Sciatic nerve (tissue), 2 donors: ENCODE measurements at places on chromosomes 13 and 19. TPM values are rescaled to one million over a fixed set of nuclear protein-coding genes. Genes with fewer than 3 reads are reported as not detected.

Gene CYP2S1
- total RNA-seq: 1.1 TPM

DNA sequence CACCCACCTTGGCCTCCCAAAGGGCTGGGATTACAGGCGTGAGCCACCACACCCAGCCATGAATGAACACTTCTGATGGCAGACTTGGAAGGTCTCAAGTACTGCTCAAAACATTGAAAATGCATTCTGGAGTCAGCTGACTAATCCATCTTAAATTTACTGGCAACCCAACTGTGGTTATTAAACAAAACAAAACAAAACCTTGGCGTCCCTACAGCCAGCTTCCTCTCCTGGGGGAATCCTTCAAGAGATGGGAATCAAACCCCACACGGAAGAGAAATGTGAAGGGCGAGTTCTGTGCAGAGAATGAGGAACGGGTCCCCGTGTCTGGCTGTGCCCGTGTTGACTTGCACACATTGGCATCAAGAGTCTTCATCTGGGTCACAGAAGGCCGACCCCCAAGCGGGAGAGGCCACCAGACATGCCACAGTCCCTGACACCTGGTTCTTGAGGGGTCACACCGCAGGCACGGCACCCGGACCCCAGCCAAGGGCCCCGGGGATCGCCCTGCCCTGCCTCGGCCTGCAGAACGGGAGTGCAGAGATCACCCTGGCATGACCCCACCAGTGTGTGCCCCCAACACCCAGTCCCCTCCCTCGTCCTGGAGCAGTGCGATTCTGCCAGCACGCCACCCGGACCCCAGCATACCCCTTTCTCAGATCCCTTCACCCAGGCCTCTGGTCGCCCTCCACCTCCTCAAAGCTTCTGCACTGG, 3.2 kb downstream of the MAP2K2 start:
- no peak for DNase-seq

Gene PLEKHG2
- total RNA-seq: 89.2 TPM

- DNase-seq: no peak
Observed at GRCh38 chr13:54337540-54337939, 1308.9 kb downstream of the OLFM4 start.

- DNase-seq: no peak
Observed at GRCh38 chr13:91896547-91896946, 498.1 kb downstream of the GPC5 start.

DNA sequence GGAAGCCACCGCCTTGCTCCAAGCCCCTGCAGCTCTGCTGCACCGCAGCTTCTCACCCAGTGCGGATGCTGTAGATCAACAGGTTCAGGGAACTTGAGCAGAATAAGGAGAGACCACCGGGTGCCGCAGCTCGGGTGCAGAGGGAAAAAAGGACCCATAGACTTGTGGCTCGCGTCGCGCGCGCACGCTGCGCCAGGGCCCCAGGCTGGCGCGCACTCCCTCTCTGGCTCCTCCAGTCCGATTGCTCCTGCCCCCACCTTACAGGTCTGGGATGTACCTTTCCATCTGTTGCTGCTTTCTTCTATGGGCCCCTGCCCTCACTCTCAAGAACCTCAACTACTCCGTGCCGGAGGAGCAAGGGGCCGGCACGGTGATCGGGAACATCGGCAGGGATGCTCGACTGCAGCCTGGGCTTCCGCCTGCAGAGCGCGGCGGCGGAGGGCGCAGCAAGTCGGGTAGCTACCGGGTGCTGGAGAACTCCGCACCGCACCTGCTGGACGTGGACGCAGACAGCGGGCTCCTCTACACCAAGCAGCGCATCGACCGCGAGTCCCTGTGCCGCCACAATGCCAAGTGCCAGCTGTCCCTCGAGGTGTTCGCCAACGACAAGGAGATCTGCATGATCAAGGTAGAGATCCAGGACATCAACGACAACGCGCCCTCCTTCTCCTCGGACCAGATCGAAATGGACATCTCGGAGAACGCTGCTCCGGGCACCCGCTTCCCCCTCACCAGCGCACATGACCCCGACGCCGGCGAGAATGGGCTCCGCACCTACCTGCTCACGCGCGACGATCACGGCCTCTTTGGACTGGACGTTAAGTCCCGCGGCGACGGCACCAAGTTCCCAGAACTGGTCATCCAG, 964 bp downstream of the PCDH17 start:
- peak; percentile 58 for DNase-seq

DNA sequence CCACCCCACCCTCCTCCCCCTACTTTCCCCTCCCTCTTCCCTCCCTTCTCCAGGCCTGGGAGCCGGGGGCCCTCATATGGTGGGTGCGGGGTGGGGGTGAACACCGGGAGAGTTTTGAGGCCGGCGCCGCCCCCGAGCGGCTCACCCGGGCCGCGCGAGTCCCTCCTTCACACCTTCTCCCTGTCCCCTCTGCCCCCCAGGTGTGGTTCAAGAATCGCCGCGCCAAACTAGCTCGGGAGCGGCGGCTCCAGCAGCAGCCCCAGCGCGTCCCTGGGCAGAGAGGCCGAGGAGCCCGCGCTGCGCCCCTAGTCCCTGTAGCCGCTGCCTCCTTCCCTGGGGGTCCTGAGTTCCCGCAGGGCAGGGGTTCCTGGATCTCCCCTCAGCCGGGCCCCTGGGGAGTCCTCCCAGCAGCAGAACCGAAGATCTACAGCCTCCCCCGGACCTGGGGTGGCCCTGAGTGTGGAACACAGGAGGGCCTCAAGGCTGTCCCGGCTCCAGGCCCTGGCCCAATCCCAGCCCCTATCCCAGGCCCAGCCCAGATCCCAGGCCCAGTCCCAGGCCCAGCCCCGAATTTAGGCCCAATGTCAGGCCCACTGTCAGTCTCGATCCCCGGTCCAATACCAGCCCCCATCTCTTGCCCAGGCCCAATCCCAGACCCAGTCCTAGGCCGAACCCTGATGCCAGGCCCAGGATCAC, 1.7 kb downstream of the TPRX2 start:
- DNase-seq: no peak

Gene OR10H1
- total RNA-seq: not detected

DNA sequence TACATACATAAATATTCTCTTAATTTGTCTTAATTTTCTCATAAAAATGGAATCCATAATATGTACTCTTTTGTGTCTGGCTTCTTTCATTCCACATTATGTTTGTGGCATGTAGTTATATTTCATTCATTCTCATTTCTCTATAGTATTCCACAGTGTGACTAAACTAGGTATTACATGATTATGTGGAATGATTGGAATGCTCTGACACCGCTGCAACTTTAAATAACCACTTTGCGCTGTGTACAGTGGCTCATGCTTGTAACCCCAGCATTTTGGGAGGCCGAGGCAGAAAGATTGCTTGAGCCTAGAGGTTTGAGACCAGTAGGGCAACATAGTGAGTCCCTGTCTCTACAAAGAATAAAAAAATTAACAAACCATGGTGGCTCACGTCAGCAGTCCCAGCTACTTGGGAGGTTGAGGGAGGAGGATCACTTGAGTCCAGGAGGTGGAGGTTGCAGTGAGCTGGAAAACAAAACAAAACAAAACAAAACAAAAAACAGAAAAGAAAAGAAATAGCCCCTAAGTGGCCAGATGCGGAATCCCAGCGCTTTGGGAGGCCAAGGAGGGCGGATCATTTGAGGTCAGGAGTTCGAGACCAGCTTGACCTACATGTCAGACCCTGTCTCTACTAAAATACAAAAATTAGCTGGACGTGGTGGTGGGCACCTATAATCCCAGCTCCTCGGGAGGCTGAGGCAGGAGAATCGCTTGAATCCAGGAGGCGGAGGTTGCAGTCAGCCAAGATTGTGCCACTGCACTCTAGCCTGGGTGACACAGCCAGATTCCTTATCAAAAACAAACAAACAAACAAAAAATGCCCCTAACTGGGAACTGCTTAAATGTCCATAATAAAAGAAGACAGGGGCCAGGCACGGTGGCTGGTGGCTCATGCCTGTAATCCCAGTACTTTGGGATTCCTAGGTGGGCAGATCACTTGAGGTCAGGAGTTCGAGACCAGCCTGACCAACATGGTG, 8.0 kb upstream of the SAE1 start:
- DNase-seq: no peak

GRCh38 chr19:18768997-18769891, 21.9 kb downstream of the COMP start:
- no peak for DNase-seq
